ENCODE measurements at places on chromosomes 7 and 10.

- no peak for DNase-seq
These were observed 29.6 kb upstream of the SOSTDC1 start for GRCh38 chr7:16494955-16495719.

DNA sequence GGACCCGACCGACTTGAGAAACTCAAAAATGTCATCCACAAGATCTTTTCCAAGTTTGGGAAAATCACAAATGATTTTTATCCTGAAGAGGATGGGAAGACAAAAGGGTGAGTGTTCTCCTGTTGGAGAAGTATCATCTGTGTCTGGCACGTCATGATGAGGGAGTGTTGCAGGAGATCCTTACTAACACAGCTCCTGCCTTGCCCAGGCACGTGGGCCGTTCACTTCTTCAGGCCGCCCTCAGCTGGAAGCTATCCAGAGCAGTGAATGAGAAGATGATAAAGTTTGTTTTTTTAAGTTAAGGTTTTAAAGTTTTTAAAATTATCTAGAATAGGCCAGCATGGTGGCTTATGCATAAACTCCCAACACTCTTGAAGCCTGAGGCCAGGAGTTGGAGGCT lies 6.2 kb downstream of the EIF3B start:
- DNase-seq, result no peak

GRCh38 chr10:104339469-104340110 lies 1.3 kb upstream of the ITPRIP start:
- DNase-seq, result no peak

DNA sequence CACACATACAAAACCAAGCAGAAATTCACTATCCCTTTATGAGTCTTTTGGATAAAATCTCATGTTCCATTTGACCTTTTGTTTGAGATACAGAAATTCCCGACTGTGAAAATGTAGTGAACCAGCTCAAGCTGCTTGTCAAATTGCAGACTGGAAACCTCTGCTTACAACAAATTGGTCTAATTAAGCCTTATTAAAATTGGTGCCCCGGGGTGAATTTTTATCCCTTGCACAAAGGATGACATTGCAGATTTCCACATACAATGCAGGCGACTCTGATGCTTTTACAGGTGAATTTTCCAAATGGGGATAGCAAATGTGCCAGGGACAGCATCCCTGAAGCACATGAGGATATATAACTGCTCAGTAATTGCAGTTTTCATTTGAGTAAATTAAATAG lies 257.3 kb downstream of the BMPER start:
- no peak for DNase-seq

DNA sequence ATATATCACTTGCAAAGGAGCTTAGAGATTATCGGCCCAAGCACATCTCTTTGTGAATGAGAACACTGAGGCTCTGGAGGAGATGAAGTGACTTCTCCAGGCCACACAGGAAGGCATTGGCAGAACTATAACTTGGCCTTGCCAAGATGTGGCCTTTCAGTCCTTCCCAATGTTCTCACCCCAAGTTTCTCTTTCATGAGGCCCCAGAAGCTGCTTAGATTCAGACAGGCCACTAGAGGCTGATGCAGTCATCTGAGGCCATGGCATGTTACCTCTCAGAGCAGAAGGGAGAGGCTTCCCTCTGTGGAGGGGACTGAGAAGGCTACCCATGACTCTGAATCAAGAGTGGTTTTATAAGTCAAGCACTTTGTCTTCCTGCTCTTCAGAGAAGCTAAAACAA lies 1003.7 kb downstream of the LRMDA start:
- no peak for DNase-seq

DNA sequence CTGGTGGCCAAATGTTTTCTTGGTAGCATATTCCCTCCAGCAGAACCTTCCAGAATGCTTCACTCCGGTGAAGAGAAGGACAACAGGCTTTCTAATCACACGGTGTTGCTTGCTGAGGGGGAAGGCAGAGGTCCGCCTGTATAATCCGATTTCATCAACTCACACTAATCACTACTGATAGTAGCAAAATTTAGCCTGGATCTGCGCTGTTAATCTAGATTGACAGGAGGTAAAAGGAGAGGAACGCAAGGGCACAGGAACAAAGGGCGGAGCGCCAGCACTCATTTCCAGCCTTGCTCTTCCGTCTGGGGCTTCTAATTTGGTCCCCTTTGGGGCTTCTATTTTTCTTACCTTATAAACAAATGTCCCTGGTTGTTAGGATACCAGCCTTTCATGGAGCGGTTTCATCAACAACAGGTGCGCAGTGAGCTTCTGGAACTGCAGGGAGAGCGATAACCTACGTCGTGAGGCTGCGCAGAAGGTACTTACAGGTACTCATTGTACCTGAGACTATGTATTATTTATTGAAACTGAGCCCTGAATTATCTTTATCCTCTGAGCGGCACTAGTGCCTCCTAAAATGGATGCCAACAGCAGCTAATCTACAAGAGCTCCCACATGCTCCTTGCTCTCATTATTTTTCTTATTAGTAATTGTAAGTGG lies 150.6 kb downstream of the CACNB2 start:
- DNase-seq, result no peak

- no peak for DNase-seq
These were observed 87.9 kb downstream of the KIF20B start for GRCh38 chr10:89789188-89789877.

- DNase-seq, result no peak
These were observed 444.0 kb upstream of the NFE2L3 start for GRCh38 chr7:25707768-25708620.

- no peak for DNase-seq
These were observed 36.7 kb upstream of the UBE2H start for GRCh38 chr7:129989466-129989865.

- DNase-seq, result no peak
These were observed 5.3 kb downstream of the CLDN15 start for GRCh38 chr7:101232141-101232850.

DNA sequence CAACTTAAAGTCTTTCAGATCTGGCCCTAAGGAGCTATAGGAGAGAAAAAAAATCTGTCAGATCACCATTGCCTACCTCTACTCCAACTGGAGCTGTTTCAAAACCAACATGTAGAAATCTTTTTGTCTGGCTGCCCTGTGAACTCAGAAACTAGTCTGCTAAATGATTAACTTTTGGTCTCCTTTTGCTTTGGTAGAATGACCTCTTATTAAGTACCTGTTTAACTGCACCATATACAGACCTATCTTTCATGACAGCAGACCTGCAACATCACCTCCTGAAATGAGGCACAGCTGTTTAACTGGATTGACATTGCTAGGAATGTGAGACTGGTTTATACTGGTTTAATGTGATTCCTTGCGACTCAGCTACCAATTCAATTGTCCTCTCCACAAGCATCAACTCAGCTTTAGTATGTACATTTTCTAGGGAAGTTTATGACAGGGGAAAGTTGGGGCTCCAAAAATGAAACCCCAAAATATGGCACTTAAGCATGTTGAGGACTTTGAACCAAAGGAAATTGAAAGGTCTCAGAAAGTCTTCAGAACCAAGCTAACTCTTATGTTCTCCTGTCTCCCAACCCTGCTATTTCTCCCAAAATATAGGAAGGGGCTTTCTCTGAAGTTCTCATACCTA lies 1.8 kb downstream of the CYP3A43 start:
- no peak for DNase-seq

GRCh38 chr10:114394531-114394930 lies 9.8 kb downstream of the AFAP1L2 start:
- DNase-seq, result no peak

DNA sequence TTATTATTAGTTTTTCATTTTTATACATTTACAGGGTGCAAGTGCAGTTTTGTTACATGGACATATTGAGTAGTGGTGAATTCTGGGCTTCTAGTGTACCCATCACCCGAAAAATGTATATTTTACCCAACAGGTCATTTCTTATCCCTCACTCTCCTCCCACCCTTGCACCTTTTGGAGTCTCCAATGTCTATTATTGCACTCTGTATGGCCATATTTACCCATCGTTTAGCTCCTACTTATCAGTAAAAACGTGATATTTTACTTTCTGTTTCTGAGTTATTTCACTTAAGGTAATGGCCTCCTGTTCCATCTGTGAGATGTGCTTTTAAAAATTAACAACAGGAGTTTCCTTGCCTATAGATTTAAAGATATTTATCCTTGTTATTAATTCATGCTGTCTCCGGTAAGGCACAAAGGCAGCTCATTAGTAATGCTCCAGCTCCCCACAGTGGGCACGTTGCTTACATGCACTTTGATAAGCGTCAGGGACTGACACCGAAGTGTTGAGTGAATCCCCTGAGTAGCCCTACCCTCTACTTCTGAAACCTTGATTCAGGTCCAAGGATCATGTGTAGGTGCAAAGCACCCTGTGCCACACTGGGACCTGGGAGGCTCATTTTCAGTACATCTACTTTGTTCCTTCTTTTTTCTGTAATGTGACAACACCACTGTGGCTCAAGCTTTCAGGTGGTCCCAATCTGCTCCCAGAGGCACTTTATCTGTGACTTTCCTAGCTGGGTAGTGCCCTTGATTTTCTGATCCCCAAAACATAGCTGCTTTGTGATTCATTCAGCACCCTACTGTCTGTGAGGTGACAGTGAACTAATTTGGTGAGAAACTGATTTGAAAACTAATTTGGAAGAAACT lies 27.3 kb downstream of the HYAL4 start:
- peak; percentile 42 for DNase-seq

GRCh38 chr10:4494551-4494950 lies 331.5 kb upstream of the AKR1E2 start:
- DNase-seq, result no peak

GRCh38 chr7:7739204-7740036 lies 21.0 kb upstream of the RPA3 start:
- DNase-seq, result no peak

Data from Kasumi-1 (cell line).